ENCODE measurements at places on chromosomes 1 and 21.

DNA sequence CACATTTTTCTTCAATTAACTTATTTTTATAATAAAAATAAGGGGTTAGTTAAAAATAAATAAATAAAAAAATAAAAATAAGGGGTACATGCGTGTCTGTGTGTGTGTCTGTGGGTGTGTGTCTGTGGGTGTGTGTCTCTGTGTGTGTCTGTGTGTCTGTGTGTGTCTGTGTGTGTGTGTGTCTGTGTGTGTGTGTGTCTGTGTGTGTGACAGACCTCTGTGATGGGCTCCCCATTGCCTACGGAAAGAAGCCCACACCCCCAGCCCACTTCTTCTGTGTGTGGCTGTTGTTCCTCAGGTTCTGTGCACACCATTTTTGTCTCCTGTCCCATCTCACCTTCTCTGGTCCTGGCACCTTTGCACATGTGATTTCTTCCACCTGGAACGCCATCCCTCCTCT is 9.9 kb downstream of the PHLDA3 start:
- no peak for DNase-seq

DNA sequence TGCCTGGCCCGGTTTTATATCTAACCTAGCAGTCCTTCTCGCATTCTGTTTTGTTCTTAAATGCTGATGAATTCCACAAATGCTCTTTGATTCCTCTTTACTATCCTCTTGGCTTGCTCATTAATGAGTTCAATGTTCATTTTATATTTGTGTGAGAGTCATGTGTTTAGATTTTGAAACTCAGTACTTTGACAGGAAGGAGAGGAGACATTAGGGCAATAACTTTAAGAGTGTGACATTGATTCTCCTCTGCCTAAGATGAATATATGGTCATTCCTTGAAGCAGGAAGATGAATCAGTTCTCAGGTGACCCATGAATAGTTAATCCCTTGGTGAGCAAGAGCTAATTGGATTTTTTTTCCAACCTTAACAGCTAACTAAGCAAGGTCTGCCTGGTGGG is 84.1 kb downstream of the MRPS6 start:
- no peak for DNase-seq

DNA sequence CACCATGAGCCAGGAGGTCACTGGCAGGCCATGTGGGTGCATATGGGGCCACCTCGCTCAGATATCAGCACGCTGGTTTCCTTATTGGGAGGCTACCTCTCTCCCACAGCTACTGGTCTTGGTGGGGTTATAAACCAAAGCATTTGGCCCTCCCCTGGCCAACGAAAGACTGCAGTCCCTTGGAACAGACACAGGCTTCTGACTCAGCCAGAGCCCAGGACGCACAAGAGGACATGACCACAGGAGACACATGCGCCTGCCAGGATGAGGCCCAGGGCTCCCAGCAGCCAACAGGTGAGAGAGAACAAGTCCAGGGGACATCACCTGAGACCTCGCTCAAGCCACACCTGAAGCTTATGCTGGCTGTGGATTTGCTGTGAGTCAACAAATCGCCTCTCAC is 13.8 kb downstream of the NPHP4 start:
- DNase-seq, result no peak

DNA sequence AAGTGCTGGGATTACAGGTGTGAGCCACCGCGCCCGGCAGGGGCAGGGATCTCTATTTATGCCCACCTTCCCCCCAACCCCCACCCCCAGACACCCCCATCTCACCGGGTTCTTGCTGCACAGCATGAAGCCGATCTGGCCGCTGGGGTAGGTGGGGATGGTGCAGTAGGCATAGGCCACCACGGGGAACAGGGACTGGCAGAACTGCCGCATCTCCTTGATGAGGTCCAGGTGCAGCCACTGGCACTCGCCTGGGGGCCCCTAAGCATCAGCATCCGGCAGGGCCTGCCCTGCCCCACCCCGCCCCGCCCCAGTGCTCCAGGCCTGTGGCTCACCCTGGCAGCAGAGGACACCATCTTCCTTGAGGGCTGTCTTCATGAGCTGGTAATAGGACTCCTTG is 4.1 kb downstream of the SRM start:
- DNase-seq, result no peak

Data from CD8-positive, alpha-beta T cell (primary cell).